Activated T-cell treated with anti-CD3 and anti-CD28 coated beads, Interleukin-2, amount 50 U/mL, for 72 hours (primary cell): ENCODE measurements at places on chromosomes 12 and 14.
A peak's percentile ranks its signal among the peaks of the same experiment; 100 is the strongest.

- DNase-seq, result no peak
These were observed 688 bp downstream of the ZNF26 start for GRCh38 chr12:132986885-132987225.

- no peak for DNase-seq
These were observed 810.5 kb upstream of the LRFN5 start for GRCh38 chr14:40796168-40796567.

DNA sequence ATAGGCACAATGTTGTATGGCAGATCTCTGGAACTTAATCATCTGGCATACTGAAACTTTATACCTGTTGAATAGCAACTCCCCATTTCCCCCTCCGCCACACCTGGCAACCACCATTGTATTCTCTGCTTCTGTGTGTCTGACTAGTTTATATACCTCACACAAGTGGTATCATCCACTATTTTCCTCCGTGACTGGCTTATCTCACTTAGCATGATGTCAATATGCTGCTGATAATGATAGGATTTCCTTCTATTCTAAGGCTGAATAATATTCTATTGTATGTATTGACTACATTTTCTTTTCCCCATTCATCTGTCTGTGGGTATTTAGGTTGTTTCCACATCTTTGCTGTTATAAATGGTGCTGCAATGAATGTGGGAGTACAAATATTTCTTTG, 21.5 kb downstream of the BRMS1L start:
- no peak for DNase-seq

- DNase-seq, result no peak
These were observed 442 bp downstream of the FLVCR2 start for GRCh38 chr14:75578786-75579337.

DNA sequence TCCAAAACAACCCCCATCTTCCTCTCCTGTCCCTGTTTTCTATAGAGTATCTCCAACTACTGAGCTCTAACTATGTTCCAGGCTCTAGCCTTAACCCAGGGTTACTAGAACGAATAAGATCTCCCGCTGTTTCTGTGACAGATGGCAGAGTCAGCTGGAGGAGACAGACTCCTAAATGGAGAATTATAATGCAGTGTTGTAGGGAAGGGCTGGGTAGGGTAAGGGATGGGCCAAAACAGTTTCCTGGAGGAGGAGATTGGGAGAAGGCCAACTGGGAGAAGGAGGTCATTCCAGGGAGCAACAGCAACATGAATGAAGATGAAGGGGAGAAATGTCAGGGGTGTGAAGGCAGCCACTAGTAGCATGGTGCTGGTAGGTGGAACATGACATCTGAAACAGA, 73.4 kb upstream of the ANO4 start:
- DNase-seq, result no peak

GRCh38 chr14:104298458-104298857, 160.1 kb downstream of the KIF26A start:
- DNase-seq, result no peak

- DNase-seq, result peak; percentile 50
These were observed at the start of gene CRIP2 for GRCh38 chr14:105474483-105475268. Gene CRIP2, plus strand, starts transcription at chr14:105474821. Its CDS starts 42 bp downstream, at chr14:105474863.

DNA sequence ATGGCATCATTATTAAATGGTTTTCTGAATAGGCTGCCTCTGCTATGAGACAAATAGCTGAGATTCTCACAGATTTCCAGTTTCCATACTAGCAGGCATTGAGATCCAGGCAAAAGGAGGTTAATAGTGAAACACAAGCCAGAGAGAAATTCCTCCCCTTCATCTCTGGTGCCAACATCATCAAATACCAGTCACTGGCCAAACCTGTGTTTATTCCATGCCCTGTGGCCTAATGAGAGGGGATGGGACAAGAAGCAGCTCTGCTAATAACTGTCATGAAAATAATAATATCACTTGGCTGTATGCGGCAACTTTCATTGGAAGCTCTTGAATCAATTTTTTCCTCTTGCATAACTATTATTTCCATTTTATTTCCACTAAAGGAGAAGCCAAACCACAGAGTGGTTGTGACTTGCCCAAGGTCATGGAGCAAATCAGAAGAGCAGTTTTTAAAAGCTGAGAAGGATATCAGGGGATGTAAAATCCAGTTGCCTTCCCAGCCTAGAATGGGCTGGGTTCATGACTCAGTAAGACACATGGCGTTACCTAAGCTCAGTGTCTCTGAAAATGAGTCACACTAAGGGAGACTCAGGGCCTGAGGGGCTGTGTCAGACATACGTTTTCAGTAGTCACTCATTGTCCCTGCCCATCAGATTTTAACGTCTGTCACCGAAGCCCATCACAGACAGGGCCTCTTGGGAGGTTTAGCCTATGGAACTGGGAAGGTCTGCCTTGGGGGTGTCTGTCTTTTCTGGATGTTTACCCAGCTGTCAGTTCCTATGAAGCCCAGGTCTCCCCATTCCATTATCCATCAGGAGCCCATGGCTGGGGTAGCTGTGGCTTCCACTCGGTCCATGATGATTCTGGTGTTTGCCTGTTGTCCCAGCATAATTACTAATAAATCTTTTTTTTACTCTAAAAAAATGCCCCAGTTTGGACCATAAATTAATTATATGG, 208.8 kb upstream of the EEA1 start:
- DNase-seq, result peak; percentile 19

DNA sequence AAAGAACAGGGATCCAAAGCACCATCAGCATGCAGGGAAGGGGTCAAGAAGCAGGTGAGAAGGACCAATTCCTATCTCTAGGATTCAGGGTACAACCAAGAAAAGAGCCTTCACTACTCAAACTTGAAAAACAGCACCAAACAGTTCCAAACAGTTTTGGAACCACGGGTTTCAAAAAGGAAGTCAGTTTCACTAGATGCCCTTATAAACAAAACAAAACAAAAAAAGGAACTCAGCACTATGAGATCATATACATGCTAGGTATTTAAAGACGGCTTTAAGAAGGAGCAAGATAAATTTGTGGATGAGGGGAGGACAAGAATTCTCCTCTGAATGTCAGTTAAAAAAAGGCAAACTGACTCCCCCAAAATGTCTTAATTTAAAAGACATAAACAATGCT, 6.0 kb downstream of the INSM2 start:
- no peak for DNase-seq

- DNase-seq, result no peak
These were observed 51.0 kb upstream of the TBX3 start for GRCh38 chr12:114735011-114735410.

- no peak for DNase-seq
These were observed 16.5 kb downstream of the UBE3B start for GRCh38 chr12:109493938-109494337.

GRCh38 chr14:29636870-29637269, 290.8 kb downstream of the PRKD1 start:
- DNase-seq, result no peak

- peak; percentile 17 for DNase-seq
These were observed 468.3 kb downstream of the AACS start for GRCh38 chr12:125533434-125534029.

GRCh38 chr12:50603817-50604639, 99.2 kb downstream of the DIP2B start:
- no peak for DNase-seq

DNA sequence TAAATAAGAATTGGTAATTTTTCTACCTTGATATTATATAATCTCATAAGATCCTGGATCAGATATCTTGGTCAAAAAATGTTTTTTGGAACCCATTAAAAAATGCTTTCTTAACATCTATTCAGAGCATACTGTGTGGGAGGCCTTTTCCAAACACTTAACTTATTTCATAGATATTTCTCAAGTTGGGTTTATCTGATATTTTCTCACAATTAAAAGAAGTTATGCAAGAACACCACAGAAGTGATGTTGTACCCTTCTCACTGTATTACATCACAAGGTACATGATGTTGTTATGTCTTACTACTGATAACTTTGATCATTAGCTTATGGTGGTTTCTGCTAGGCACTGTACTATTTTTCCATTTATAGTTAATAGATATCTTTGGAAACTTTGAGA, 23.4 kb upstream of the PRPF39 start:
- DNase-seq, result no peak

DNA sequence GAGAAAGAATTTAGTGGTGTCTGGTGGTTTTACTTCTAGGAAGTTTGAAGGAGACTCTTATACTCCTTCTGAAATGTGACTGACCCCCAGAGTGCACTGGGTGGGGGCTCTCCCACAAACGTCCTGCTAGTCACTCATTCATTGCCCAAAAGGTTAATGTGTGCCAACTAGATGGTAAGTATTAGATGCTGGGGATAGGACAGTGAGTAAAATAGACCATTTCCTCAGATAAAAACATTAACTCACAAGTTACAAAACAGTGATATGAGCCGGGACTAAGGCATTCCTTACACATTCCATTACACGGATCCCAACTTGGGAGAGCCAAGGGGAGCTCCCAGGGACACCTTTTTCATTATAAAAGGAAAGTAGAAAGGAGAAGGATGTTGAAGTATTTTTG, 185.1 kb downstream of the ATXN7L3B start:
- DNase-seq, result no peak

- no peak for DNase-seq
These were observed 39.7 kb downstream of the LRIG3 start for GRCh38 chr12:58880639-58881038.

- no peak for DNase-seq
These were observed 5.4 kb downstream of the RAPGEF3 start for GRCh38 chr12:47753021-47754001.

DNA sequence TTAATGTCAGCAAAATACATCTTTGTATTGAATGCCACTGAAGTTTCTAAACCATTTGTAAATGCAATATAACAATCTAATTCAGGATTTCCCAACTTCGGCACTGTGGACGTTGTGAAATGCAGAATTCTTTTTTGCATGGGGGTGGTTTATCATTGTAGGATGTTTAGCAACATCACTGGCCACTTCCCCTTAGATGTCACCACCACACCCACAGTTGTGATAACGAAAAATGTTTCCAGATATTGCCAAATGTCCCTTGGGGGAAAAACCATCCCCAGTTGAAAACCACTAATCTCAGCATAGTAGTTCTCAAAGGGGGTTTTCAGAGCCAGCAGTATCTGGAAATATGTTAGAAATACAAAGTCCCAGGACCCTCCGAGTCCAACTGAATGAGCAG, 203.3 kb downstream of the NAV3 start:
- DNase-seq, result no peak

GRCh38 chr14:72104011-72104613, 171.9 kb downstream of the RGS6 start:
- peak; percentile 43 for DNase-seq

DNA sequence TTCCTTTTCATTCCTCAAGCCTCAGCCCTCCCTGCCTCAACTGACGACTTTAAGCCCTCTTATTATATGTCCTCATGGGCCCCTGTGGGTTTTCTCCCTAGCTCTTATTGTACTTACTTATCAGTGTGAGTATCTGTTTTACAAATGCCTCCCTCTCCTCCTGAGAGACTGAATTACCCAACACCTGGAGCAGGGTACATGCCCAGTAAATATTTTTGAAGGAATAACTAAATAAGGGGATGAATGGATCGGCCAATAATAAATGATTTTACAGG, 95.8 kb upstream of the SLC35F4 start:
- no peak for DNase-seq

DNA sequence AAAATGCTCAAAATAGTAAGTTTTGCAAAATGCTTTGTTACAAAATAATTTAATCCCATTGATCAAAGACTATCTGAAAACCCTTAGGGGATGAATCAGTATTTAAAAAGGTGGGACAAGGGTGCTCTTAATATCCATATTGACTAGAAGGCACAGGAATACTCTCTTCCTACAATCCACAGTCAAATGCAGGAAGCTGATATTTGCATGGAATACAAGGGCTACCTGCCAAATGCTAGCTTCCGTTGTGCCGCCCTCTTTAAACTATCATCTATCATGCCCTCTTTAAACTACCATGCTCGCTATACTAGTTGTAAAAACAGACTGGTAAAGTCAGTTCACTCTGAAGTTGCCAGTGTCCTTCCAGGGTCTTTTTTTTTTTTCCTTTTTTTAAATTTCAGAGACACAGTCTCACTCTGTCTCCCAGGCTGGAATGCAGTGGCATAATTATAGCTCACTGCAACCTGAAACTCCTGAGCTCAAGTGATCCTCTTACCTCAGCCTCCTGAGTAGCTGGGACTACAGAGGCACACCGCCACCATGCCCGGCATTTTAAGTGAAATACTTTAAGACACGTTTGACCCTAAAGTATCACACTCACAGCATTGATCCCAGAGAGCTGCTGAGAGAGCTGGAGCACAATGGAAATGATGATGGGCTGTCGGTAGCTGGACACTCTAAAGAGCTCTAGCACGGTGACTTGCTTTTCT, 6.7 kb downstream of the SLC2A3 start:
- DNase-seq, result no peak

GRCh38 chr12:93639406-93639805, 37.8 kb upstream of the CRADD start:
- DNase-seq, result no peak

GRCh38 chr12:123705935-123706334, 6.2 kb upstream of the ATP6V0A2 start:
- DNase-seq, result no peak

DNA sequence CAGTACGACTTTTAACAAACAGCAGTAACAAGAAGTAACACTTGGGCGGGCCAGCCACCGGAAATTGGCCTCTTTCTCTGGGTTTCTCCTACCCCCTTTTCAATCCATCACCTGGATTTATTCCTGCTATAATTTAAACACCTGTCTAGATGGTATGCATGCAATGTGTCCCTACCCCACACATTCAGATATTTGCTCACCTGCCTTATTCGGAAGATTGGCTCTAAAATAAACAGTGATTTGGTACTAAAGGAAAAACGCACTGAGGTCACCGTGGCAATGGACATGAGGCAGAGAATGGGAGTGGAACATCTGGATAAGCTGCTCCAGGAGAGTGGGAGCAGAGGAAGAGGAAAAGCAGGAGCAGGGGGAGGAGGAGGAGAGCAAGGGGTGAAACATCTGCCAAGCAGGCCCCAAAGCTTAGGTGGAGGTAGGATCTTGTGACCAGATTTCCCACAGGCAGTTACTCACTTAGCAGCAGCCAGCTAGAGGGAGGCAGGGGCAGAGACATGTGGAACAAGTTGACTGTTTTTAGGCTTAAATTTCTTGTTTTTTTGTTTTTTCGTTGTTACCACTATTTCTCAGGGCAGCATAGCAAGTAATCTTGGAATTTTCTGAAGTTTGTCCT, 150.9 kb downstream of the TTLL5 start:
- no peak for DNase-seq
